ENCODE measurements at places on chromosomes 6 and 20.
A peak's percentile ranks its signal among the peaks of the same experiment; 100 is the strongest.

DNA sequence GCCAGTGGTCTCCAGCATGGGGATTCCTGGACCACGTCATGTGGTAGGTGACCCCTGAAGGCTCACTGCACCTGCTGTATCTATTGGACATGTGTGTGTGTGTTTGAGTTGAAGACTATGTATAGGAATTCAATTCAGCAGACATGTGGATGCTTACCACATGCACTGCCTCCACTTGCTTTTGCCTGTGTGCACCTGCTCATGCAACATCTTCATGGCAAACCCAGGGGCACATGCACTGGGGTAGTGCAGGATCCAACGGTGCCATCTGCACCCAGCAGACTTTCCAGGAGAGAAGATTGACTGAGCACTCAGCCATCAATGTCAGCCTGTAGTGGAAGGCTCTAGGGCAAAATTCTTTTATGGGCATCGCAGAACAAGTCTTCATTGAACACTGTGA, 299.4 kb downstream of the CDH26 start:
- no peak for DNase-seq

DNA sequence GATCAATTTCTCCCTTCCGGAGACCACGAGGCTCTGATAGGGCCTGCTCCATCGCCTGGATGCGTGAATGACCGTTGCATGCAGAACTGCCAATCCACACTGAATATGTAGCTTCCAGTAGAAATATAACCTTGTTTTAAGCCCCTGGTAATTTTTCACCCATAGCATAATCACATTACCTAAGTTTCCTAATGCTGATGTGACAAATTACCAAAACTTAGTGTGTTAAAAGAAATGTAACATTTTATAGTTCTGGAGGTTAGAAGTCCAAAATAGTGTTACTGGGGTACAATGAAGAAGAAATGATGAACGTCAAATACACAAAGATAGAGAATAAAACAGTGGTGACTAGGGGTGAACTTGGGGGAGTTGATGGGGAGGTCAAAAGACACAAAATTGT, 22.0 kb upstream of the SIRPD start:
- no peak for DNase-seq

- DNase-seq = no peak
Measured at GRCh38 chr6:148969603-148970061, 222.8 kb downstream of the UST start.

- no peak for DNase-seq
Measured at GRCh38 chr6:3585320-3585935, 128.6 kb upstream of the SLC22A23 start.

DNA sequence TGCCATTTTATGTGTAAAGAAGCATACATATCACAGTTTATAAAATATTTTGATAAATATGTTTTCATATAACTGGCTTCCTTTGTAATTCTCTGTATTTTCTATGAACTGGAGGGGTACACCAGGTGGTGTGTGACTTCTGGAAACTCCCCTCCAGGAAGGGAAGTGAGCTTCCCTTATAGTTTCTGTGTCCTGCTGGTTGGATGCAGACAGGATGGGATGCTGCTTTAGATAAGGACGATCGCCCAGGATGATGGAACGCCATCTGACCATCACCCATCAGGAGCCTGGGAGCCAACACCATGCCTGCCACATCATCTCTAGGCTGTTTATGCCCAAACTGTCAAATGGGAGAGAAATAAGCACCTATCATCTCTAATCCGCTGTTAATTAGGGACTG, 66.1 kb downstream of the SULF2 start:
- no peak for DNase-seq

DNA sequence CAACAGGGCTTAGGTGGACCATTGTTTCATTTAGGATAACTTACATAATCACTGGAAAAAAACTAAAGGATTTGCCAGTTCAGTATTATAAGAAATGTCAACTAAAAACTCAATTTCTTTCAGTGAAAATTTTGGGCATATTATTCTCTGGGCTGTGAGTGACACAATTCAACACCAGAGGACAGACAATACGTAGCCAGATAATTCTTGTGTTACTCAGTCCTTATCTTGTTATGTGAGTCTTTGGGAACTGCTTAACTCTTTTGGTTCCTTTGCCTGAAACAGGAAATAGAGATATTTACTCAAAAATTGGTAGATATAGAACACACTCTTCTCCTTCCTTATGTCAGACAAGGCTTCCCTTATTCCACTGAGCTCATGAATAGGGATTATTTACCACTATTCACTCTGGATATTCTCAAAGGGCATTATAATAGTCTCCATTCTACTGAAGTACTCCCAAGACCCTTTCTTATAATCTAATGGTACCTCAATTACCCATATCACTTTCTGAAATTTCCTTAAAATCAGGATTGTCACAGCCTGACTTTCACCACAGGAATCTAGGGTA, 4.9 kb upstream of the BEND6 start:
- no peak for DNase-seq

DNA sequence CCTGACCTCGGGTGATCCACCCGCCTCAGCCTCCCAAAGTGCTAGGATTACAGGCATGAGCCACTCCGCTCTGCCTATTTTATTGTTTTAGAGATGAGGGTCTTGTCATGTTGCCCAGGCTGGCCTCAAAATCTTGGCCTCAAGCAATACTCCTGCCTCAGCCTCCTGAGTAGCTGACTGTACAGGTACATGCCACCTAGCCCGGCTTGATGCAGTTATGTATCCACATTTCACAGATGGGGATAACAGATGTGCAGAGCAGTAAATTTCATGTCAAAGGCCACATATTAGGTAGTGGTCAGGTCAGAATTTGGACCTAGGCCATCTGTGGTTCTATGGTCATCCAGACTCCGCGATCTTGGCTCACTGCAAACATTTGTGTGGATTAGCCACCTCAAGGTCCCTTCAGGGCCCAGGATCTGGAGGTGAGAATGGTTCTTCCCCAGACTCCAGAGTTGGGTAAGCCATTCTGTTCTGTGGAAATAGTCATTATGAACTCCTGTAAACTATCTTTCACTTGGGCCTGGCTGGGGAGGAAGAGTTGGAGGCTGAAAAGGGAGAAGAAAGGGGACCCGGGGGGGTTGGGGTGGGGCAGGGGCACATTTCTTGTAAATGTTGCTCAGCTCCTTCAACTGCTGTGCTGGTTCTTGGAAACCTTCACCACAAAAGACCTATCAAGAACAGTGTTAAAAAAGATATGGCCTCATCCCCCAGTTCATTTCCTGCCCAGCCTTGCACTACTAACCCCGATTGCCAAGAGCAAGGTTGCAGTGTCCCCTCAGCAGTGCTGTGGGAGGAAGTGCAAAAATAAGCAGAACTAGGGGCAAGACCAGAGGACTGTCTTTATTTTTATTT, 13.0 kb downstream of the PIM1 start:
- DNase-seq = peak; percentile 85

DNA sequence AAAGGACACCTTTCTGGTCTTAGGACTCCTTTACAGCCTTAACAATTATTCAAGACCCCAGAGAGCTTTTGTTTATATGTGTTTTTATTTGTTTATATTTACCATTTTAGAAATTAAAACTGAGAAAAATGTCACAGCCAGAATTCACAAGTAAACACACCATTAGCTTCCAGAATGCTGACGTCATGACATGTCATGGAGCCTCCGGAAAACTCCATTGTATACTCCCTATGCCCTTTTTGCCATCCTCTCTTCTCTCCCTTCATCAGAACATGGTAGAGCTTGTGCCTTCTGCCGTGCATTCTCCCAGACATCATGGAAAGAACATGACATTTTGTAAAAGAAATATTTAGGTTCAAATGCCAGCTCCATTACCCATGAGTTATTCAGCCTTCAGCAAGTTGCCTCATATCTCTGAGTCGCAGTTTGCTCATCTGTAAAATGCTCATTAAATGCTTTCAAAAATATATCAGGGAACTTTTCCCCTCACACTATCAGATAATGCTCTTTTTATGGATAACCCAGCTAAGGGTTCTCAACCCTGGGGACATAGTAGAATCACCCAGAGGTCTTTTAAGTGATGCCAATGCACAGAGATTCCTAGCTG, 27.8 kb downstream of the TNFAIP3 start:
- DNase-seq = no peak

DNA sequence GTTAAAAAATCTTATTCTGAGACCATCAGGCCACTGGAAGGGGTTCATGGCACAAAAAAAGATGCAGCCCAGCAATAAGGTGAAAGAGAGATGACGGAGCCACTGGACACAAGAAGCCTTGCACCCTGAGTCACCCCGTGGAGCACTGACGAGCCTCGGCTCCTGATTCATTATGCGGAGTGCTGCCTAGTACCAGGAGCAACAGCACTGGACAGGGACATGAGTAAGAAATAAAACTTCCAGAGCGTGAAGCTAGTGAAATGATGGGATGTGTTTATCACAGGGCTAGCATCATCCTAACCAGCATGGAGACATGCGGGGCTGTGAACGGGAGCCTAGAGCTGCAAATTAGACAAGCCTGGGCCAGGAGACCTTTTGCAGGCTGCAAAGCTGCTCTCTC, 53.3 kb downstream of the RNASET2 start:
- no peak for DNase-seq

- DNase-seq = no peak
Measured at GRCh38 chr6:30361661-30362060, 16.7 kb downstream of the RPP21 start.

GRCh38 chr6:133291671-133292070, 50.5 kb downstream of the EYA4 start:
- no peak for DNase-seq

GRCh38 chr20:16505894-16506293, 67.4 kb downstream of the KIF16B start:
- no peak for DNase-seq

DNA sequence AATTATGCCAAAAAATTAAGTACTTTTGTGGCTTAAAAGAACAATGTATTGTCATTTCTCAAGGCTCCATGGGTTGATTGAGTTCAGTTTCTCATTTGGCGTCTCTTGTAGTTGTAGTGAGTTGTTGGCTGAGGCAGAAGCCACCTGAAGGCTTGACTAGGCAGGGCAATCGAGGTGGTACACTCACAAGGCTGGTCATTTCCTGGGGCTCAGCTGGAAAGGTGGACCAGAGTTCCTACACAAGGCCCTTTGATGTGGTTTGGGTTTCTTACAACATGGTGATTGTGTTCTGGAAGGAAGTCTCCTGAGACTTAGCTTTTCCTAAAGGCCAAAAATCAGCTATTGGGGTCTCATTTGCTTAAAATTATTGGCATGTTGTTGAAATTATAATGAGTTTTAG, 22.6 kb downstream of the MAS1 start:
- DNase-seq = no peak

- no peak for DNase-seq
Measured at GRCh38 chr6:50062051-50062450, 12.3 kb upstream of the DEFB112 start.

DNA sequence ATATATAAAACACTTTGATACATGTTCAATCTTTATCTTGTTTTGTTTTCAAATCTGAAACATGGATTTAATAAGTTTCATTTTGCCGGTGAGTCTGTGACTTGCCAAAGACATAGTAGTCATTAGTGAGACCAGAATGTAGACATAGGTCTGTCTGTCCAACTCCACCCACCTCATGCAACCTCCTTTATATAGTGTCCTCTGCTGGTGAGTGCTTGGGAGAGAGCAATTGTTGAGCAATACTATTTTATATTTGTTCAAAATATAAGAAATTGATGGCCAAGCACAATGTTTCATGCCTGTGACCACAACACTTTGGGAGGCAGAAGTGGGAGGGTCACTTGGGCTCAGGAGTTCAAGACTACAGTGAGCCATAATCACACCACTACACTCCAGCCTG, 10.8 kb upstream of the LY86 start:
- no peak for DNase-seq

GRCh38 chr20:9617940-9618339, 103.5 kb downstream of the LAMP5 start:
- DNase-seq = no peak

DNA sequence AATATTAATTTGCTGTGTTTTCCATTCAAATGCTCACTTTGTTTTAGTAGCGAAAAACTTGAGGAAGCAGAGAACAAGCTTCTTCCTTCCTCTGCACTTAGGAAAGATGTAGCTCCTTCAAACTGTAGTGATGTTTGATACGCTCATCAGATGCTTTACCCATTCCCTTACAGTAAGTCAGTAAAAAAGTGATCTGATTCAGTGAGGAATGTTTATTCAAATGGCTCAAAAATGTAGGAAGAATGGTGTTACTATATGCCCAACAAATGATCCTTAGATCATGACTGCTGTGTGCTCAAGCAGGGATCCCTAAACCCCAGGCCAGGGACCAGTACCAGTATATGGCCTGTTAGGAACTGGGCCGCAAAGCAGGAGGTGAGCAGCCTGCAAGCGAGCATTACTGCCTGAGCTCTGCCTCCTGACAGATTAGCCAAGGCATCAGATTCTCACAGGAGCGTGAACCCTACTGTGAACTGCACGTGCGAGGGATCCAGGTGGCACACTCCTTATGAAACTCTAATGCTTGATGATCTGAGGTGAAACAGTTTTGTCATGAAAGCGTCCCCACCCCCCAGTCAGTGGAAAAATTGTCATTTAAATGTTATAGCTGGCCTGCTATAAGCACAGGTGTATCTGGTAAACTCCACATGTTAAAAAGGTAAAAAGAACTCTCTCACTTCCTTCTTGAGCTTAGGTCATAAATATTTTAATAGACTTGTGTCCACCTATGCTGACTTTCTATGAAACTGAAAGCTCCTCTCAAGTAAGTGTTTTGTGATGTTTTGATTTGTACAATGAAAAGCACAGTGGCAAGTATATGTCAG, 187.2 kb downstream of the FOXC1 start:
- no peak for DNase-seq

GRCh38 chr20:49186535-49187329, 1.4 kb downstream of the STAU1 start:
- peak; percentile 80 for DNase-seq

- DNase-seq = no peak
Measured at GRCh38 chr6:39706819-39707335, 18.3 kb downstream of the KIF6 start.

DNA sequence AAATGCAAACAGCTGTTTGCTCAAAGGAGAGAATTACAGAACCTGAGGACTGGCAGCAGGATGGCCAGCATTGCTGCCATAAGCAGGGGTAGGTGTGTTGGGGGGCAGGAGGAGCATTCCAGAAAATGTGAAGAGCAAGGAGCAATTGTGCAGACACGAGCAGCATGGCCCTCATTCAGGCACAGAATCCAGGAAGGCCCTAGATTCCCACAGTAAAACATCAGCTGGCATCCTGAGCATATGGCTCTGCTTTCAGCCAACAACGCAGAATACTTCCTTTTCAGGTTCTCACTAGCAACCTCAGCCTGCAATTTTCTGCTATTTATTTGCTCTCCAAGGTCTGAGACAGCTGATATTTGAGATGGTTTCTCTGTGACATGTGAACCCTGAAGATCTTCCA, 243.4 kb upstream of the POU3F2 start:
- no peak for DNase-seq

- no peak for DNase-seq
Measured at GRCh38 chr6:25603251-25603650, 48.8 kb upstream of the SCGN start.

DNA sequence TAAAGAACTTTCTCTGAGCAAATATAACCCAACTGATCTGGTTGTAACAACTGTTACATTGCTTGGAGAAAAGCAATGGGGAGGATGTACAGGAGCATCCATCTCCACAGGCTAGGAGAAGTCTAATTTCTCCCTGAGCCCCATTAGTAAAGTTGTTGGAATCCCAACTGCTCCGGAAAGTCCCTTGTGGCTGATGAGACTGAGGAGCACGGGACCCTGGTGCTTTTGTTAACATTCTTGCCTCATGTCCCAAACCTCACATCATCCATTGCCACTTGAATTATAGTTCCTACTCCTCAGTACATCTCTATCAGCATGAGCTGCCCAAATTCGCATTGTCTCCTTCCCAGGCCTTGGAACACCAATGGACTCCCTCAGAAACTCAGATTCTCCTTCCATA, 260.6 kb upstream of the BMP2 start:
- DNase-seq = no peak

GRCh38 chr20:37902504-37903313, at the start of gene VSTM2L:
TSS of gene VSTM2L (plus strand) at chr20:37903127. CDS start at chr20:37903351, 224 bp downstream.
- no peak for DNase-seq
